ENCODE measurements at places on chromosomes 2 and 18.

GRCh38 chr2:191682126-191682525 lies 4.2 kb downstream of the NABP1 start:
- no peak for DNase-seq

GRCh38 chr2:7801212-7801611 lies 880.6 kb upstream of the ID2 start:
- DNase-seq = no peak

DNA sequence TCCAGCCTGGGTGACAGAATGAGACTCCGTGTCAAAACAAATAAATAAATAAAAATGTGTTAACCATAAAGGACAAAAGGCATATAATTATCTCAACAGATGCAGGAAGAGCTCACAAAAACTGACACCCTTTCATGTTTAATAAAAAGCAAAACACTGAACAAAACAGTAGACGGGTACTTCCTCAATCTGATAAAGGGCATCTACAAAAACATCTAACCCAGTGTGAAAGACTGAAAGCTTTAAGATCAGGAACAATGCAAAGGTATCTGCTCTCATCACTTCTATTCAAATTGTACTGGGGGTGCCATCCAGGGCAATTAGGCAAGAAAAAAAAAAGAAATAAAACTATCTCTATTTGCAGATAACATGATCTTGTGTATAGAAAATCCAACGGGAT lies 11.7 kb upstream of the NCL start:
- no peak for DNase-seq

DNA sequence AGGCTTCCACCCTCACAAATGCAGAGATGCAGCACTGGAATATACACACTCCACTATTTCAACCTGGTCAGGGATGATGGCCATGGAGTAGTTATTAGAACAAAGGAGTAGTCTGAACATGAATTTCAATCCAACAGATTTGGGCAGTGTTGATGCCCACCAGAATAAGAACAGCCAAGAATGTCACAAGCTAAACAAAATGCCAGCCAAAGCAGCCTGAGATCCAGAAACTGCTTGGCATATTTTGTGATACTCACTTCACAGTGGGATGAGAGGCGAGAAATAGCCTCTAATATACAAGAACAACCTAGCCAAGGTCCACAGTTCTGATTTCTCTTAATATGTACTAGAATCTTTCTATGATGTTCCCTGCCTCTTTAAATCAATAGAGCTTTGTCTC lies 58.6 kb upstream of the KLF7 start:
- no peak for DNase-seq

- no peak for DNase-seq
These were observed 12.5 kb upstream of the MFF start for GRCh38 chr2:227312579-227312978.

- no peak for DNase-seq
These were observed 100.5 kb upstream of the SPRED2 start for GRCh38 chr2:65532937-65533336.

- no peak for DNase-seq
These were observed 53.8 kb upstream of the SPTBN1 start for GRCh38 chr2:54402350-54402749.

DNA sequence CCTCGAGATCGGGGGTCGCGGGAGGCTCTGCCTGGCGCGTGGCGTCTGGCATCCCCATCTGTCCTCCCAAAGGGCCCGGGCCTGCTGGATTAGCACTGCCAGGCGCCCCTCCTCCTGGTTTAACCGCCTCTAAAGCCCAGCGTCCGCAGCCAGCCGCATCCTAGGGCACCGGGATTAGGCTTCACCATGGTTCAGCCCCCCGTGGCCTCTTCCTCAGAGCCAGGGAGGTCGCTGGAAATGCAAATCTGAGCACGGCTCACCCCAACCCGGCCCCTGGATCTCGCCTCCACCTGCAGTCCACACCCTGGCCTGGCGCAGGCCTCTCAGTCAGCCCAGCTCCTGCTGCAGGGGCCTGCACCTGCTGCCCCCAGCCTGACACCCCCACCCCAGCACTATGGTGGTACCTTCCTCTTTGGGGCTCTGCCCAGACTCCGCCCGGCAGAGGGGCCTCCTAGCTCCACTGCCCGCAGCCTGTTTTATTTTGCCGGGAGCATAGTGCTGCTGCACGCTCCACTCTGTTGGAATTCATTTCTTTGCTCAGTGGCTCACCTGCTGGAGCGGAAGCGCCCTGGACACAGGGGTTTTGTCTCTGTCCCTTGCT lies 13.2 kb downstream of the PRELID3A start:
- DNase-seq = no peak

- DNase-seq = no peak
These were observed at the start of gene ALPI for GRCh38 chr2:232455426-232456255. Gene ALPI, plus strand, starts transcription at chr2:232456153. Its CDS starts 47 bp downstream, at chr2:232456200.

- no peak for DNase-seq
These were observed 100.4 kb downstream of the SNTG2 start for GRCh38 chr2:1051075-1051474.

GRCh38 chr2:52931660-52932059 lies 835.9 kb upstream of the CHAC2 start:
- DNase-seq = no peak

- no peak for DNase-seq
These were observed 82.0 kb downstream of the ZNF516 start for GRCh38 chr18:76412818-76413565.

GRCh38 chr2:80255918-80256781 lies 48.4 kb downstream of the LRRTM1 start:
- DNase-seq = peak; percentile 36

- DNase-seq = no peak
These were observed 79.6 kb downstream of the WDSUB1 start for GRCh38 chr2:159206736-159207380.

- no peak for DNase-seq
These were observed 55.5 kb upstream of the SLC16A14 start for GRCh38 chr2:230124235-230124634.

DNA sequence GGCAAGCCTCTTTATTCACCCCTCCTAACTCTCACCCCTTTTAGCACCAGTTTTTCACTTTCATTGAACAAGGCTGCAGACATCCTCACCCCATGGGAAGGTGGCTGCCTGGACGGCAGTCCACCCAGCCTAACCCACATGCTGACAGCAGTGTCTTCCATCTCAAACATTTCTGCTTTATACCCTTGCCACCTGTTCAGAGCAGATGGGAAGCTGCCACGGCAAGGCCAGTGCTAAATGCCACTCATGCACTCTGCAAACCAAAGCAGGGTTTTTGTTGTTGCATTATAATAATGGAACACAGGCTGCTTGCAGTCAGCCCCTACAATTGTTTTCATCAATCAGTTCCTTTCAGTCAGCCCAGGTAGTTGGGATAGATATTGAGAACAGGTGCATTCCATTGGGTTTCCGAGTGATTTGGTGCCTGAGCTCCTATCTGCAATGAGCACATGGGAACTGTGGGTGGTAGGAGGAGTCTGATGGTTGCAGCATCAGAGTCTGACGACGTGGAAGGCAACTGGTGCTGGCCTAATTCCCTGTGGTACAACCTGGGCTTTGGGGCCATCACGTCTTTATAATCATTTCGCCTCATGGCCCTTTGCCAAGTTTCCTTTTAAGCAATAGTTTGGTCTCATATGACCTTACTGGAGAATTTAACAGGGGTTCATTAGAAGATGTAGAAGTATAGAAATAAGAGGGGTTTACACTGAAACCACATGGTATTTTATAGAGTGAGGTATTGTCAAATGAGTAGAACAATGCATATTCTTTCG lies 252.5 kb upstream of the SP5 start:
- no peak for DNase-seq

DNA sequence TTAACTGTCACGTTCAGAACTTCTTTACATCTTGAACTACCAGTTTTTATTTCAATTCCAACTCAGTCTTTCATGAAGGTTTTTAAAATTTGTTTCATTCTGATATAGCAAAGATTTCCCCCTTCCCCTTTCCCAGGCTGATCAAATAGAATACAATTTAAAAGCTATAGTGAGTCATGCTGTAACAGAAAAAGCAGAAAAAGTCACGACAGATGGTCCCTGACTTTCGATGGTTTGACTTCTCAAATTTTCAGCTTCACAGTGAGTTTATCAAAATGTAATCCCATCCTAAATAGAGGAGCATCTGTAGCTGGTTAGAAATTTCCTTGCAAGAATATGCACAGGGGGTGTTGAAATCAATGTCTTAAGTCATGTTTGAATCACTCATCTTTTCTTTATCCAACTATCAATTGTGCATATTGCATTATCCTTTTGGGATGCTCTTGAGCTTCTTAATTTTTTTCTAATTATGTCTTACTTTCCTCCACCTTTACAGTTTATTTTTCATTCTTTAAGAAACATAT lies 500.3 kb downstream of the LRP1B start:
- DNase-seq = no peak

DNA sequence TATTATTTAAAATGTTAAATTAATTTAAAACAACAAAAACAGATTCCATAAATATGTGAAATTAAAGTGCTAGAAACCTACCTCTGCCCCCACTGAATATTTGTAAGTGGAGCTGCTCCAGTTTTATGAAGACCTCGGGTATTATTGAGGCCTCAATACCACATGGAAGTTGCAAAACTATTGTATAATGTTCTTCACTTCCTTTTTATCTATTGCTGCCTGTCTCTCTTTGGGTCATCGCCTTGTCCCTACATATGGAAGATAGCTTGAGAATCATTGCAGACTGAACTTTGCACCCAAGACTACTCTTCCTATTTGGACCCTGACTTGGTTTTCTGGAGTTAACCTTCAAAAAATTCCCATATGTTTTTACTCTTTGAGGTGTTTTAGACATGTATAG lies 212.1 kb upstream of the NETO1 start:
- no peak for DNase-seq

GRCh38 chr2:15990151-15991101 lies 50.1 kb downstream of the MYCN start:
- no peak for DNase-seq

GRCh38 chr2:46568212-46569009 lies 89.0 kb downstream of the TMEM247 start:
- DNase-seq = no peak

DNA sequence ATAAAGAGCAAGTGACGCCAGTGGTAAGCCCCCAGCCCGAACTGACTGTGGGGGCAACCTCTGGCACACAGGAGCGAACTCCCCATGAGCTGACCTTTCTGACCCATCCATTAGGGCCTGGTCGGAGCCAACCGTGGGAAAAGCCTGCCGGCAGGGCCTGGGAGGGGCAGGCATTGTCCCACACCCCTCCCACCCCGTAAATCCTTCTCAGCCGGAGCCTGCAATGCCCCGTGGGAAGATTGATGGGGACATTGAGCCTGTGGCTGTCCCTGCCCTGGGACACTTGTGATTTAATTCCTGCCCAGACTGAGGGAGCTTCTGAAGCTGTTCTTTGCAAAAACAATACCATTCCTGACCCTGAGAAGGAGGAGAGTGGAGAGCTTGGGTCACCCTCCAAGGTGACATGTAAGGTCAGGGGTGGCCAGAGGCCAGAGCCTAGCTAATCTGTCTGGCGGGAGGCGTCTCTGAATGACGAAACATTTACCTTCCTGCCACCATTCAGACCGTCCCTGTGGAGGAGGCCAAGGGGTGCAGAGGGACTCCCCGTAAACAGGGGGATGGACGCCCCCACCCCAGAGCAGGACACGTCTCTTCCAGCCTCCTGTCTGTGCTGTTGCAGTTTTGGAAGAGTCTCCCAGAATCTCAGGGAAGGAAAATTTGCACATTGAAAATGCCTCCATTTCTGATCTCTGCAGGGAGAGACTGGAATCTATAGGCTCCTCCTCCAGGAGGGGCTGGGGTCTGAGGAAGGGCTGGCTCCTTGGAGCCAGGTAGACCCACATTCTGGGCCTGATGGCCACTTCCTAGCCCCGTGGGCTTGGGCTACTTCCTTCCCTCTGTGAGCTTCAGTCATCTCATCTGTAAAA lies 51.2 kb upstream of the HS6ST1 start:
- no peak for DNase-seq

- no peak for DNase-seq
These were observed 71.2 kb downstream of the AGAP1 start for GRCh38 chr2:235564884-235565530.

DNA sequence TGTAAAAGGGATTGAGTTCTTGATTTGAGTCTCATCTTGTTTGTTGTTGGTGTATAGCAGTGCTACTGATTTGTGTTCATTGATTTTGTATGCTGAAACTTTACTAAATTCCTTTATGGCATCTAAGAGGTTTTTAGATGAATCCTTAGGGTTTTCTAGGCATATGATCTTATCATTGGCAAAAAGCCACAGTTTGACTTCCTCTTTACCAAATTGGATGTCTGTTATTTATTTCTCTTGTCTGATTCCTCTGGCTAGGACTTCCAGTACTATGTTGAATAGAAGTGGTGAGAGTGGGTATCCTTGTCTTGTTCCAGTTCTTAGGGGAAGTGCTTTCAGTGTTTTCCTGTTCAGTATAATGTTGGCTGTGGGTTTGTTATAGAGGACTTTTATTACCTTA lies 4.8 kb downstream of the ANKAR start:
- DNase-seq = no peak

DNA sequence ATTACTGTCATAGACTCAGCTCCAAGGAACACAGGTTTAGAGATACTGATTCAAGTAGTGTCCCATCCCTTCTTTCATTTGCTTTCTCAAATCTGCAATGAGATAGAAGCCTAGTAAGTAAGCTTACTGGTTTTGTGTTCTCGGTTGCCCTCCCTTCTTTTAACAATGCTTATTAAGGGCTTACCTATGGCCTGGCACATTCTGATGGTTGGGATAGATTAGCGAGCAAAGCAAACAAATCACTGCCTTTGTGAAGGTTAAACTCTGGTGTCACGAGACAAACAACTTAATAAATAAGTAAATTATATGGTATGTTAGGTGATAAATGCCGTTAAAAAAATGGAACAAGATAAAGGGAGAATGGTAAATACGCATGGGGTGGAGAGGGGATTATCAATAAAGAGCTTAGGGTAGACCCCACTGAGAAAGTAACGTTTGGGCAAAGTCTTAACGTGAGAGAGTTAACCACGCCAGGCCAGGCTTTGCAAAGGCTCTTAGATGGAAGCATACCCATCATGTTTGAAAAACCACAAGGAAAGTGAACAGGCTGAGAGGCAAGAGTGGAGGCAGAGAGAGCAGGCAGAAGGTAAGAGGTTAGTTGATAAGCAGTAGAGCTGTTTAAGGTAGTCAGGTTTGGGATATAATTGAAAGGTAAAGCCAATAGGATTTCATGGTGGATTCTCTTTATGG lies 31.0 kb downstream of the EIF2AK3 start:
- no peak for DNase-seq
